Epithelial cell of prostate (primary cell): ENCODE measurements at places on chromosomes 1 and 21.
A peak's percentile ranks its signal among the peaks of the same experiment; 100 is the strongest.

DNA sequence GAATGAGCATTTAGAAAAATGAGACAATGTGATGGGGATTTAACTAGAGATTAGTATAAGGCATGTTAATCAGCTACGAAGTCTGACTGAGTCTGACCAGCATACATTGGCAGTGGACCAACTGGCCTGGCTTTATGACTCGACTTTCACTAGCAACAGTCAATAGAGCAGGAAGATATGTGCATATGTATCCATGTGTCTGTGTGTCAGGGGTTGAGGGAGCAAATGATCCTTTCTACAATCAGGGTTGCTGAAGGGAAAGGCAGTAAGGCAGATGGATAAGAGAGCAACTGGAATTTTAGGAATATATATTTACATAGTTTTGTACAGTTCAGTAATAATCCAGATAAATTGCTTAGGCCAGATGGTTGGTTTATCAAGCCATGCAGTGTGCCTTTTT, 645.6 kb downstream of the PLA2G4A start:
- DNase-seq: peak; percentile 20

- no peak for DNase-seq
Measured at GRCh38 chr1:107525145-107525544, 384.3 kb downstream of the NTNG1 start.

DNA sequence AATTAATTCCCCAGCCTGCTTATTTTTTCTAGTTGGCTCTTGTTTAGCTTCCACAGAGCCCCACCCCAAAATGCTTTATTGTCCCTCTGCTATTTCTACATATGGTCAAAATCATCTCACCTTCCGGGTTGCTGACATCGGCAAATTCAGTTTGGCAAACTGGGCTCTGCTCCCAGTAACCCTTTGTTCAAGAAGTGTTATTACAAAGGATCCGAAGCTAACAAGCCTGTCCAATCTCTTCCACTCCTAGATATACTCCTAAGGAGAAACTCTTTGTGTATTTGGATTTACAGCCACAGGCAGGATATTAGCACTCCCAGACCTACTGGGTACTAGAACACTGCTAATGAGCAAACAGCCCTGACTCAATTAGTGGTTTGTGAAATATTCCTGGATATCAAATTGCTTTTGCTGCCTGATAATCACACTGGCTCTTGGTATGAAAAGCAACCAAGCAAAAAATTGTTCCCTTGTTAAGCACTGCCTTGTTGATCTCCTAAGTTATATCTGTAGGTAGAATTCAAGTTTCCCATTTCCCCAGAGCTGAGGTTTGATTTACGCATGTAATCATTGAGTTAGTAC, 4.0 kb downstream of the JUN start:
- peak; percentile 81 for DNase-seq

DNA sequence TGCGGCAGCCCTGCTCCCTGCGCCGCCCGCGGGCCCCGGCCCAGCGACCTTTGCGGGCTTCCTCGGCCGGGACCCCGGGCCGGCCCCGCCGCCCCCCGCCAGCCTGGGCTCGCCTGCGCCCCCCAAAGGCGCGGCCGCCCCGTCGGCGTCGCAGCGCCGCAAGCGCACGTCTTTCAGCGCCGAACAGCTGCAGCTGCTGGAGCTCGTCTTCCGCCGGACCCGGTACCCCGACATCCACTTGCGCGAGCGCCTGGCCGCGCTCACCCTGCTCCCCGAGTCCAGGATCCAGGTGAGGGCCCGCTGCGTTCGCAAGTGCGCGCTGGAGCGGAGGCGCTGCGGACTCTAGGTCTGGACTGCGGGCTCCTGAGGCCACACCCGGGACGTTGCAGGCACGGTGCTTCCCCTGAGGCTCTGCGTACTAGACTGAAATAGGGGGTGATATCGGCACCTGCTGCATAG, 351 bp downstream of the MIXL1 start:
- no peak for DNase-seq

GRCh38 chr21:45570826-45571601, 28.8 kb upstream of the SLC19A1 start:
- no peak for DNase-seq

GRCh38 chr1:228463009-228463558, 24.1 kb upstream of the RNF187 start:
- DNase-seq: no peak

GRCh38 chr1:180392020-180392419, 110.4 kb downstream of the ACBD6 start:
- no peak for DNase-seq

DNA sequence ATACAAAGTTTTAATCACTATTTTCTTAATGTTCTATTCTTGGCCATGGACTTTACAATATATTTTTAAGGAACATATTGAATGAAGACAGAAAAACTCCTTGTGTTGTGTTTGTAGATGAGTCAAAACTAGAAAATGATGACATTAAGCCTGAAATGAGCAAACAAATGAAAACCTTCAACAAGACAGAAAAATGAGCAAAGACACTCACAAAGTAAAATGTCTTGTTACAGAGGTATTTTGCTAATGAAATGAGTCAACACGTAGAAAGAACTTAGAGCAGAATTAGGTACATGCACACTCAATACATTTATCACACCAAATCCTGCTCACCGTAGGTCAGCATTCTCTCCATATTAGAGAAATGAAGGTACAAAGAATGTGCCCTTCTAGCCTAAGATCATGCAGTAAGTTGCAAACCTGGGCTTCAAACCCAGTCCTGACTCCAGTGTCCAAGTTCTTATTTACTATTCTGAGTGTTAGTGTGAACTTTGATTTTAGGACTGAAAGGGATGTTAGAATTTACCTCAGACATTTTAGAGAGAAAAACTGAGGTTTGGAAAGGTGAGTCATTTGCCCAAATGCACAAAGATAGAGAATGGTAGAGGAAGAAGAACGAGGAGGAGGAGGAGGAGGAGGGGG, 133.9 kb upstream of the SGIP1 start:
- DNase-seq: no peak

DNA sequence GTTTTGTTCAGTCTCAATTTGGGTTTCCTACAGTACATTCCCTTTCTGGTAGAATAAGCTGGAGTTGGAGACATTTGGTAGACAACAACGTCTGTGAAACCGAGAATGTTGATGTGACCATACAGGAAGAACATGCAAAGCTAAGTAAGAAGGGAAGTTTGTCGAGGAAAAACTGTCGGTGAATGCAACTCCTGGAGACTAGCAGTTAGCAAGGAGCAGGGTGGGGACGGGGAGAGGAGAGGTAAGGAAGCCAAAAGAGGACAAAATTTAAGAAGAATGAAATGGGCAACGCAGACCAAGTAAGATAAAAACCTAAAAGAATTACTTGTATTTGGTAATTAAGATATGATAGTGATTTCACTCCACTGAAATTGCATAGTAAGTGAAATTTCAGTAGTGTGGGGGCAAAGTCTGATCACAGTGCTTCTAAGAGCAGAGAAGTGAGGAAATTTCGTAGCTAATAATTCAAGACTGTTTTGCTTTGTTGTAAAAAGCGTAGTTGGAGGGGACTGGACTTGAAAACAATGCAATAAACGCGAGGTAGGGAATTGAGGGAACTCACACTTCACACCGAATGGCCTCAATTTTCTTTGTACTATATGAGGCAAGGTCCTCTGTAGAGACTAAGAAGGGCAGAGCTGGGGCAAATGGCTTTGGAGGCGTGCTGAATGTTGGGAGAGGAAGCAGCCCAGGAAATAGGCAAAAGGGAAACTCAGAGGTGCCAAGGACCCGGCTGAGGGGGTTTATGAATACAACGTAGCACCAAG, 787 bp upstream of the GIPC2 start:
- DNase-seq: no peak

- no peak for DNase-seq
Measured at GRCh38 chr1:217747156-217747769, 116.1 kb downstream of the SPATA17 start.

DNA sequence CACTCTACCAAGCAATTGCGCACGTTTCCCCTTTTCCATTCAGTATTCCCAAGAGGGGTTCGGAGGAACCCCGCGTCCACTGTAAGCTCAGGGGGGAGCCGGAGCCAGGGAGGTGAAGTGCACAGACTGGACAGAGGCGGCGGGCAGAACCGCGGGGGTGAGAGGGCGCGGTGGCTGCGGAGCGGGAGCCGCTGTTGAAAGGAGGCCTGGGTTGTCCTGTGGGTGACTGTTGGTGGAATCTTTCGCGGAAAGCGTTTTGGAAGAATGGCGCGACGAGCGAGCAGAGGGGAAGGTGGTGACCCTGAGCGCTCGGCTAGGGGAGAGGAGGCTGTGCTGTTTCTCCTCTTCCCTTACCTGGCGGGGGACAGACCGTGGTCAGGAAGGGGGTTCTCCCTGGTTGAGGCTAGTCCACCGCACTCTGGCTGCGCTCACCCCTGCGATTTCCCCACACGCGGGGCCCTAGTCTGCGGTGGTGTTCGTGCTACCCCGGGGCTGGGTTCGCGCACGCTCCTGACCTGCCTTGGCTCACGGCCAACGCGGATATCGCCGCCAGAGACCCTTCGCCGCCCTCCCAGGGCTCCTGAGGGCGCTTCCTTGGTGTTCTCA, 92.8 kb downstream of the PRKAB2 start:
- DNase-seq: no peak

DNA sequence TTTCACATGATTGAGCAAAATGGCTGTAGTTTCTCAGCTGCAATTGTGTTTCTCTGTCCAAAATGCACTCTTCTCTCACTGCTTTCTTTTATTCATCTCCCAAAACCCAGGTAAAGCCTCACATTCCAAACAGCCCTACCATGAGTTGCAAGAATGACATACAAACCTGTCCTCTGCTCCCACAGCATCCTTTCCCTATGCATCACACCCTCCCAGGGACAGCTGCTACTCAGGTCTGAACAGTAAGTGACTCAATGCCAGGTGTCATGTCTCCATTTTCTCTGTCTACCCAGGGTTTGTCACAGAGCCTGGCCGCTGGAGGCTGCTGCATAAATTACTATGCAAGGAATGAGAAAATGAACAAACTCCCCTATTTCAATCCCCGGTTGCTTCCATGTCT, 118.5 kb downstream of the PLD5 start:
- DNase-seq: no peak

DNA sequence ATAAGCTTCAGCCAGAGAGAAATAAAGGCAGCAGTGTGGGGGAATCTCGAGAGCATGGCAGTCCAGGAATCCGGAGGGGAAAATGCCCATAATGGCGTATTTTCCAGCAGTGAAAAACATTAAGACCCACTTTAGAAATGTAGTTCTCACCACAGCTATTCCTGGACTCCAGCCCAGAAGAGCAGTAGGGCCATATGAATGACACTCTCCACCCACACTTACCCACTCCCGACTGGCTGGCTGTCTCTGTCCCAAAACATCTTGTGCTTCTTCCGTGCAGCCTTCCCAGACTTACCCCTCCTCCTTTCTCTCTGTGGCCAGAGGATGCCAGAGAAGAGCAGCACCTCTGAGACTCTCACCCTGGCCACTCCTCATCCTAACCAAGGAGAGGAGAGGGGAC, 56.4 kb downstream of the TRABD2B start:
- no peak for DNase-seq

DNA sequence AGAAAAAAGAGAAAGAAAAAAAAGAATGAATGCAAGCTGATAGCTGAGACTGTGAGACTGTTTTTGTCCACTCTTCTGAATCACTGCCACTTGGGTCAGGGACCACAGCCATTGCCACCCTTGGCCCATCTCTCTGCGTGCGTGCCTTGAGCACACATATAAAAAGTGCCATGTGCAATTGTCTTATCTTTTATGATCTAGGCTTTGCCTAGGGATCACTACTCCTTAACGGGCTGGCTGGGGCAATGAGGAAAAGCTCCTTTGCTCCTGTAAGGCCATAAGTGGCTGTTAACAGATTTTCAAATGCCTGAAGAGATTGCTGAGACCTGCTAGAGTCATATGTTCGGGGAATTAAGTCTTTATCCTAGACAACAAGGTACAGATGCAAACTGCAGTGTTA, 8.2 kb downstream of the SPATA46 start:
- DNase-seq: no peak

DNA sequence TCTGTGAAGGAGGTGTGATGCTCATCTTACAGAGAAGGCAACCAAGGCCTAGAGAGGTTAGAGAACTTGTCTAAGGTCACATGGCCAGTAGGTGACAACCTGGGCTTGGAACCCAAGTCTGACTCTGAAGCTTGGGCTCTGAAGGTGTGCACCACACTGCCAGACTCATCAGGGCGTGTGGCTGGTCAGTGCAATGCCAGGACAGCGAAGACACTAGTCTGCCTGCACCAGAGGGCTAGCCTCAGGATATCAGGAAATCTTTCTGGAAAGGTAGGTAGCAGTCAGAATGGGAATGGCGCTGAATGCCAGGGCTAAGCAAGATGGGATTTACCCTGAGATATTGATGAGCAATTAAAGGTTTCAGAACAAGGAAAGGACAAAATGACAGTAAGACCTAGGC, 34.9 kb downstream of the ELK4 start:
- DNase-seq: no peak

DNA sequence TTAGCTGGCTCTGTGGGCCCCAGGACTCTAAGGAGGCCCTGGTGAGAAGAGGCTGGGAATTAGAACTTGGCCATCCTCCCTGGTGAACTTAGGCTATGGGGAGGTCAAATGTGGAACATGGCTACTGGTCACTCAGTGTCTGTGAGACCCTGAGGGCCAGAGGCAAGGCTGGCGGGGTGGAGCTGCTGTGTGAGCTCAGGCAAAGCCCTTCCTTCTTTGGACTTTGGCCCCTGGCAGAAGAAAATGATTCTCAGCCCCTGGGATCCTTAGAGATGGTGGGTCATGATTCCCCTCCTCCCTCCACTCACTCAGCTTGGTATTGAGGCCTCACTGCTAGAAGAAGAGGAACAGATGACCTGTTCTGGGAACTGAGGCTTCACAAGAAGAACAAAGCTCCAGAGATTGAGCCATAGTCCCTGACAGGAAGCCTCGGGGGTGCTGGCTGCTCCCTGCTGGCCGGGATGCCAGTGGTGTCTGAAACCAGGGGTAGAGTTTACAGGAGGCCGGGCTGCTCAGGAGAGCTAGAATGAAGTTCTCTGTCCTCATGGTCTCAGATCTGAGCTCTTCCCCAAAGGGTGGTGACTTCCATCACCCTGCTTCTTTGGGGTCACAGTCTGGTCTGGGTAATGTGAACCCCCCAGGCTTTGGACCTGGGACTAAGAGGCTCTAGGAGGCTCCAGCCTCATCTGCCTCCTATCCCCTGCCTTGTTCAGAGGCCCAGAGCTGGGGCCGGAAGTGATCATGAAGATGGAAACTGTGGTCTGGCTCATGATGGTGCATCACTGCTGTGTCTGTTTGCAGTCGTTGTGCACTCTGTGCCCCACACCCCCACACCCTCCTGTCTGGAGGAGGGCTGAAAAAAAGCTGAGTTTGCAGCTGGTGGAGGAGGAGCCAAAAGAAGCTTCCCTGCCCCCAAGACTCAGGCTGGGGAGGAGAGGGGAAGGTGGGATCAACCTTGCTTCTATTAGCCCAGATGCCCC, 905 bp downstream of the BTBD19 start:
- DNase-seq: no peak

- DNase-seq: no peak
Measured at GRCh38 chr1:189438808-189439207, 1038.9 kb downstream of the BRINP3 start.

DNA sequence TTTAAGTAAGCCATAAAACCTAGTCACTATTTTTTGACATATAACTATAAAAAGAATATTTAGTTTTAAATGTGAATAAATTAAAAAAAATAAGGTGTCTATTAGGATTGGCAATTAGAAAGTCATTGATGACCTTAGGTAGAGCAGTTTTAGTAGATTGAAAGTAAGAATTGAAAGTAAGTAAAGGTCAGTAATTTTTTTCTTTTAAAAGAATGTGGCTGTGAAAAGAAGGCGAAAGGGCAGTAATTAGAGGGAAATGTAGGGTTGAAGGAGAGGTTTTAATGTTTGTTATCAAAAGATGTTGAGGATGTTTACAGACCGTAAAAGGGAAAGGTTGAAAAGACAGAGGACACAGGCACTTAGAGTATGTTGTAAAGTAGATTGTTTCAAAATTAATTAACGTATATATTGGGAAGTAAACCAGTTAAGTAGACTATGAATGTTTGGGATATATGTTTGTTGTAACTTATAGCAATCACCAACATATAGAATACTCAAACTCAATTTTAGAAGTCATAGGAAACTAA, 41.0 kb downstream of the ZFYVE9 start:
- DNase-seq: no peak
